CD4-positive, alpha-beta memory T cell (primary cell): ENCODE measurements at places on chromosomes 5 and 9.

DNA sequence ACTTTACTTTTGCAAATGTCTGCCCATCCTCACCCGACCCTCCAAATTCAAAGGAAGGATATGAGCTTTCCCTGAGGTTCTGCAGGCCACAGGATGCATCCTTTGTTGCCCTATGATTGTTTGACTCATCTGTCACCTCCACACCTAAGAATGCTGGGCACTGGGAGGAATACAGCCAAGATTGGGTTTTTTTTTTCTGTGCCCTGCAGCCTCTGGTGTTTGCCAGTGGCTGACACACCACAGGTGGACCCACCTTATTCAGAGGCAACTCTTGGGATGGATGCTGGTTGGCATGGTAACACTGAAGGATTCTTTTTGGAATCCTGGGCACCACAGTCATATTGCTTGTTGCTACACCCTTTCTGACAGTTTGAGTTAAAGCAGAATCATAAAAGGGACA, 29.7 kb downstream of the C9orf152 start:
- H3K4me3 ChIP-seq, result no peak overlapping the region
- no peak overlapping the region for H3K27ac ChIP-seq
- H3K27me3 ChIP-seq, result no peaks in the 10 kb centered on the region
- no peaks in the 10 kb centered on the region for H3K36me3 ChIP-seq

DNA sequence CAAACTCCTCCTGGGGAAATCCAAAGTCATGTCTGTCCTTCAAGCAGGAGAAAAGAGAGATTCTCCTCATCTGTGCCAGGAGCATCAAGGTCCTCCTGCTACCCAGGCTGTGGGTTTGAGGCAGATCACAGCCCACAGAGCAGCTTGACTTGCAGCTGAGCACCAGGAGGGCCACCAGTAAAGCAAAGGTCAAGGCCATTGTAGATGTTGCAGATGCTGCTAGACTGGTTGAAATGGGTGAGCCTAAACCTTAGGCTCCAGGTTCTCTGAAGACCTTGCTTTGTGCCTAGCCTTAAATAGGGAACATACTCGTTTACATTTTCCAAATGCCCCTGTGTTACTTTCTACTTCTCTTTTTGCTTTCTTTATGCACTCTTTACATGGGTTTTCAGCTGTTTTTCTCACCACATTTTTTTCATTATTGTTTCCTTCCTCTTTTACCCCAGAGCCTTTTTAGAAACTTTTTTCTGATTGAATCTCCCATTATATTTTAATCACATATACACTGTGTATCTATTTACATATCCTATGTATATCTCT, at the start of gene IFNA2:
TSS of gene IFNA2 (minus strand) at position 268 of the 540 bp plus-strand sequence. CDS start at position 199, 69 bp downstream.
- no peak for DNase-seq
- H3K36me3 ChIP-seq, result no peaks in the 10 kb centered on the region
- H3K4me1 ChIP-seq, result peaks cover 8% of the 10 kb centered on the region
- H3K4me3 ChIP-seq, result no peak within 1 kb of the TSS

DNA sequence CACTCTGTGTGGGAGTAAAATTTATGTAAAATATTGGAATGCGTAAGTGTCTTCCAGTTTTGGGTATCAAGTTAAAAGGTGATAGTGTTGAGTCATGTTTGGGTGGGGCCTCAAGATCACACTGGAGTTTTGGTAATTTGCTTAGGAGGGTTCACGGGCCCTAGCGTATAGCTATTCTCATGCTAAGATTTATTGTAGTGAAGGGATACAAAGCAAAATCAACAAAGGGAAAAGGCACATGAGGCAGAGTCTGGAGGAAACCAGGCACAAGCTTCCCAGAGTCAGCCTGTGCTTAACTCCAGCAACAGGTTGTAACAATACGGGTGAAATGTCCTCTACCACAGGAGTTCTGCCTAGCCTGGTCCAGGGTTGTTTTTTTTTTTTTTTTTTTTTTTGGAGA, 20.2 kb downstream of the HSPA4 start:
- H3K36me3 ChIP-seq, result peaks cover 47% of the 10 kb centered on the region
- H3K27ac ChIP-seq, result no peak overlapping the region
- DNase-seq, result no peak
- no peak overlapping the region for H3K4me3 ChIP-seq
- no peaks in the 10 kb centered on the region for H3K4me1 ChIP-seq

DNA sequence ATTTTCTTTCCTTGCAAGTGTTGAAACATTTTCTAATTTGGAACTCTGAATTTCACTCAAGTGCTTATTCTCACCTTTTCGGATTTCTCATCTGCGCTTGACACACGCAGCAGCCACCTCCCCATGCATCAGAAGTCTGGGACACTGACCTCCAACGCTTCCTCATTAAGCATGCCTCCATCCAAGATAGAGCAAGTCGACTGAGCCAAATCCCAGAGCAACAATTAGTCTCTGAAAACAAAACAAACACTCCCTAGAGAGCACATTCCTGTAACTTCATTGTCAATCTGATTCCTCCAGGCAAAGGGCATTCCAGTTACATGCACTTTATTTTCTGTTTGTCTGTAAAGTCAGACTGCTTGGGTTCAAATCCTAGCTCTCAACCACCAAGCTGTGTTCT, 5.7 kb downstream of the CD180 start:
- H3K4me1 ChIP-seq, result peaks cover 38% of the 10 kb centered on the region
- H3K27ac ChIP-seq, result no peak overlapping the region
- H3K36me3 ChIP-seq, result no peaks in the 10 kb centered on the region
- H3K4me3 ChIP-seq, result no peak overlapping the region
- DNase-seq, result no peak

- no peak overlapping the region for H3K4me3 ChIP-seq
- peaks cover 3% of the 10 kb centered on the region for H3K4me1 ChIP-seq
- no peaks in the 10 kb centered on the region for H3K36me3 ChIP-seq
- no peak overlapping the region for H3K27ac ChIP-seq
- H3K27me3 ChIP-seq, result no peaks in the 10 kb centered on the region
- DNase-seq, result no peak
These were observed 17.9 kb upstream of the MSMP start for GRCh38 chr9:35771943-35772342.
